Choroid plexus epithelial cell (primary cell): ENCODE measurements at places on chromosomes 3 and 15.

GRCh38 chr3:193509103-193509965, 45.4 kb downstream of the ATP13A4 start:
- DNase-seq = no peak

DNA sequence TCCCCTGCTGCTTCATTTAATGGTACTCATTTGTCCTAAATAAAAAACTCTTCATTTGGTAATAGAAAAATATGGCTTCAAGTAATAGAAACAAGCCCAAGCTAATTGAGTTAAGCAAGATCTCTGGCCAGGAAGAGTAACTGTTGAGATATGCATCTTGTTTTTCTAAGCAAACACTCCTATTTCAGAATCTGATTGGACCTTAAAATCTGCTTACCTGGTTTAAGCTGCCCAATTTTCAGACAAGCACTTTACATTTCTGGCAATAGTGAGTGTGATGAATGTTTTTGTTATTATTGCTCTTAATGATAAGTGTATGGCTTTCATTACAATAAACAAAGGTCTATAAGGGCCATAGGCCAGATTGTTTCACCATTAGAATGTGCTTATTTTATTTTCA, 86.2 kb downstream of the CMSS1 start:
- peak; percentile 33 for DNase-seq

DNA sequence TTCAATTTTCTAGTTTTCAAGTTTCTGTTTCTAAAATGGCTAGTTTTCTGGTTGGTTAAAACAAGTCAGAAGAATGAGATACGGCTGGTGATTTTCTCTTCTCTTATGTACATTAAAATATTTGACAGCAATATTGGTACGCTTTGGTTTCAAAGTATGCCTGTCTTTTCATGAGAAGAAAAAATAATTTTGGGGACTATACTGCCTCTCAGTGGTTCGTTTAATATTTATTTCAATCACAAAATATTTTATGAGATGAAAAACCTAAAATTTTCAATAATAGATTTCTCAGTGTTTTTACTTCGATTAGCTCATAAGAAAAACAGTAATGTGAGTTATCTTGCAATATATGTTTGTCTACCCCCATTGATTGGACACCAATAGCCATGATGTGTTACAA, 72.8 kb upstream of the AADACL2 start:
- DNase-seq = peak; percentile 62

GRCh38 chr3:62718515-62719320, 156.5 kb downstream of the CADPS start:
- DNase-seq = no peak

DNA sequence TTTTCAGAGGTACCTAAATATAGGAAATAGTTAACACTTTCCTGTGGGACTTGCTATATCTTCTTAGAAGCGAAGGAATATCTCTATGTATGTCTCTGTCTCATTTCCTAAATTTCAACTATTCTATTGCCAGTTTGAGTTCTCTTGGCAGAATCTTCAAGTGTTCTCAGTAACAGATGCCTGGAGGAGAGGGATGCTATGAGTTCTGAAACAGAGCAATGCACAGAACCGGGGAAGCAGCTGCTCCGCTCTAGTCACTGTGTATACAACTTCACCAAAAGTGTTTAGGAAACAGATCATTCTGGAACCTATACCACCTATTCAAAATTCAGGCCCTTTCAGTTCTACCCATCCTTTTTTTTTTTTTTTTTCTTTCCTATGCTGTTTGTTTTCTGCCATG, 144.6 kb downstream of the RORA start:
- DNase-seq = no peak

GRCh38 chr3:46062679-46063078, 35.4 kb upstream of the XCR1 start:
- DNase-seq = peak; percentile 8

DNA sequence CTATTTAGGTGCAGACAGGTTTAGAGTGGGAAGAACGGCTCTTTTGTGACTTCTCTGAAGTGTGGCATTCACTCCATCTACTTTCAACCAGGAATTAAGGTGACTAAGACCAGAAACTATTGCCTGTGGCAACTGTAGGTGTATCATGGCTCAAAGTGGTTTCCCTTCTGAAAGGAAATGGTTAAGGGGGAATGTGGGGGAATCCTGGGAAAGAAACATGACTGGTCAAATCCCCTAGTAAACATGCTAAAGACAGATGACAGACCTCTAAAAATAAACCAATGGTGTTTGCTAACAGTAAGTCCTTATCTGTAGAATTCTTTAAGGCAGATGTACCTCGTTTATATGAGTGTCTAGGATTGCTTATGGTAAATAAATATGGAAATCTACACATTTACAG, 56.9 kb downstream of the MEGF11 start:
- peak; percentile 5 for DNase-seq

GRCh38 chr3:194386066-194386465, 13.0 kb downstream of the GP5 start:
- no peak for DNase-seq

- DNase-seq = no peak
These were observed 80.8 kb upstream of the IL12A start for GRCh38 chr3:159907828-159908227.

DNA sequence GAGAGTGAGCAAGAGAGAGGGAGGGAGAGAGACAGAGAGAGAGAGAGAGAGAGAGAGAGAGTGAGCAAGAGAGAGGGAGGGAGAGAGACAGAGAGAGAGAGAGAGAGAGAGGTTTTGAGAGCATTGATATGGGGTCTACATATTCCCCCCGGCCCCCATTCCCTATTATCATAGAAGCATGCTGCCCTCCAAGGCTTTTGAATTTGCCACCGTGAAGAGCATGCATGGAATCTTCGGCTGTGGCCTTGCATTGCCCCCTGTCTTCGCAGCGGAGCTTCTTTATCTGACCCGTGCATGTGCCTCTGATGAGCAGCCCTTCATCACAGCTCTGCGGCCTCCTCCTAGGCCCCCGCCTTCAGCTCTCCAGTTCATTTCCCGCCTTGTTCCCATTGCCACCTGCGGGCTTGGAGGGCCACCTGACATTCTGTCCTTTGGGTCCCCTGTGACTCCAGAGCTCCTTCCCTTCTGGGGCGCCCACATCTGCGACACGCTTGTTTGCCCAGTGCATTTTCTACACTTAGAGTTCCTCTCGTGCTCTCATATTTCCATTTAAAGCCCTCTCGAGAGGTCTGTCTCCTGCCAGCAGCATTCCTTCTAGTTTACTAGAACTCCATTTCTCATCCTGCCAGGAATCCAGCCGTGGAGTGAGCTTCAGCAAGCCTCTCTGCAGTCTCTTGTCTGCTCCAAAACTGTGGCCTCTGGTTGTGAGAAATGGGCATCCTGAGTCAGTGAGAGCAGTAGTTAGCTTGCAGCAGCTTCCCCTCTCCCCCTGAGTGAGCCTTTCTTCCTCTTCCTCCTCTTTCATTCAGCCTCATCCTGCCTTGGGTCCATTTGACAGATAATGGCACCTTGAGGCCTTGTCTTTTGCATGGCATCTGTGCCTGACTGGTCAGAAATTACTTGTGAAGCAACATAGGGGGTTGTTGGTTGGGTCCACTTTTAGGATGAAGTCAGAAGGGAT, 25.3 kb downstream of the LPP start:
- peak; percentile 51 for DNase-seq

DNA sequence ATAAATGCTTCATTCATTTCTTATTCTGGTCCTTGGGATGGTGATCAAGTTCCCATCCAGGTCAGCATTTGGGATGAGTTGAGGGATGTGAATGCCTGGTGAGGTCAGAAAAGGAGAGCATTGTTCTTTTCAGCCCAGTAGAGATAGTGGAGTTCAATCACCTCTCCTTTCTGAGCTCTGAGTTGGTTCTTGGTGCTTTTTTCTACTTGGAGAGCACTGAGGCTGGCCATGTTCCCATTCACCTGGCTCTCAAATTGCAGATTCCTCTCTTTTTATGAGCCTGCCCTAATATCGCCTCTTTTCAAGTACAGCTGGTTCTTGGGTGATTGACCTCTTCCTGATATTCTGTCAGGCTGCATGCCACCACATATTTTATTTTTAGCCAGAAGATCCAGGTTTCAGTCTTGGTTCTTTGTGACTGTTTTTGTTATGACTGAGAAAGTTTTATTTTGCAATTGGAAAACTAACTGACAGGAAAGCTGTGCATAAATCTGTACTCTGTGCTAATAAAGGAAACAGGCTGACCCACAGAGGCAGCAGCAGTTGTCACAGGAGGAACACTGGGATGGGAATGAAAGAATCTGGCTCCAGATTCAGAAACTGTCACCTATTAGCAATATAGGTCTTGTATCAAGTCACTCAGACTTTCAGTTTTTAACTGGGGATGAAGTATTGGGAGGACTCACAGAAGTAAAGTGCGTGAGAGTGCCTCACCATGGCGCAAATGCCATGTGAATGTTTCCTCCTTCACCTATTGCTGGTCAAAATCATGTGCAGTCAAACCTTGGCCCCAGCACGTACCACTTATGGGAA, 10.7 kb downstream of the AQP9 start:
- no peak for DNase-seq

GRCh38 chr3:9248522-9249271, 749 bp downstream of the SRGAP3 start:
- DNase-seq = no peak

DNA sequence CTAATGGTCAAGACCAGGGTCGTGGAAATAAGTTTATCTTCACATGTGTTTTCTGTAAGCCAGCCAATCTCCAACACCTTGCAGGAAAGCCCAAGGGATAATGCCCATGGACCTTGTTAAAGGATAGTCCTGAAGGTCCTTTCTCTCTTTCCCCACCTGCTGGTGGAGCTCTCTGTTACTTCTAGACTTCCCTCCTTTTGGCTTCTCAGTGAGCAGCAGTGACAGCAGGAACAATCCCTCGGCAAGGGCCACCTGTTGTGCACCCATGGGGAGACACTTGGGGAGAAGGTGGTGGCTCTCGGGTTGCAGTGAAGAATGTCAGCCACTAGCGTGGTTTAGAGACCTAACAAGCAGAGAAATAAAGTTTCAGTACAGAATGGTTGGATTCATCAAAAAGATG, 84.0 kb upstream of the OSBPL11 start:
- peak; percentile 4 for DNase-seq

GRCh38 chr15:90351479-90352106, 491 bp upstream of the ZNF774 start:
- DNase-seq = no peak

DNA sequence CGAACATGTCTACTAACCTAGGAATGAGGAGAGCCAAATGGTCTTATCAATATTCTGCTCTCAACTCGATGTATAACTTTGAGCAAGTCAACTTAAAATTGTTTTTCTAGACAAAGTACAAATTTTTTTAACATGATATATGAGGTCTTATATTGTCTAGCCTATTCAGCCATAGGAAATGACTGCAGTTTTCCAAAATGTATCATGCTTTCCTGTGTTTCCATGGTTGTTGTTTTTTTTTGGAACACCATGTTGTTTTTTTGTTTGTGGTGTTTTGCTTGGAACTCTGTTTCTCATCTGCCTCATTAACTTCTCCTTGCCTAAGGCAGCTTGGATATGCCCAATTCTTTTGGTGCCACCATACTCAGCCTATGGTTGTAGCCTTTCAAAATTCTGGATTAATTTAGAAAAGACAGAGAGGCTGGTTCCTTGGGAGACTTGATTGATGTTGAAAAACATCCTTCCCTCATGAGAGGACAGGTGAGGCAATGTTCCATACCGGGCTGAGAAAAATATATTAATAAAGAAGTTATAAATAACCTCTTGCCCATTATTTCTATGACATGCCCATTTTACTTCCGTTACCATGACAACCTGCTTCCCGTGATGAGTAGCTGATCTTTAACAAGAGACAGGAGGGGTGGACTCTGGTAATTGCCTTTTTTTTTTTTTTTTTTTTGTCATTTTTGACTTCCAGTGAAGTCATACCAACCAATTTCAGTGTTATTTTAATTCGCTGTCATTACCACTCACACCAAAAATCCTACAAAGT, 687.9 kb upstream of the GRM7 start:
- no peak for DNase-seq

DNA sequence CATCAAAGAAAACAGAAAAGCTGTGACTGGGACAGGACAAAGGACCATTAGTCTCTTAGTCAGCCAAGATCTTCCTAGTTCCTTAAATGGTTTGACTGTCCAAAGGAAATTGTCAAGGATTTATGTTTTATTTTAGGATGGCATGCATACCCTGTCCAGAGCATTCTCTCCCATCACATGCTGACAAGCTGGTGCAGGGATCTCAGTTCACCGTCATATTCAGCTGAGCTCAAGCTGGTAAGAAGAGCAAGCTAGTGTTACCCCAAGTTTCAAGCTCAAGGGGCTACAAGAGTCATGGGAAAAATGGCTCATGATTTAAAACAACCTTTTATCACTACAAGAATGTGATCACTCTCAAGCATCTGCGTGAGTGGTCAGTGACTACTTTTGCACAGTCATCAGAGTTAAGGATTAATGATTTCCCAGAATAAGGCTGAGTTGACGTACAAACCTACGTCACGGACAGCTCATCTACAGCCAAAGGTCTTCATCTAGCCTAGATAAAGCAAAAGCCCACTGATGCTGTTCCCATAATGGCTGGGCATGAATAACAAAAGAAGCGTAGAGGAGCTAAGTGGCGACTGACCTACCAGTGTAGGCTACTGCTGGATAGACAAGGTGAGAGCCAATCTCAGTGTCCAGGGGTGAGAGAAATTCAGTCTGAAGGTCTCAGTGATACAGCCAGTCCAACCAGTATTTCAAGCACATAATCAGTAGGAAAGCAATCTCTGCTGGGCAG, 157.5 kb downstream of the GABRB3 start:
- no peak for DNase-seq

DNA sequence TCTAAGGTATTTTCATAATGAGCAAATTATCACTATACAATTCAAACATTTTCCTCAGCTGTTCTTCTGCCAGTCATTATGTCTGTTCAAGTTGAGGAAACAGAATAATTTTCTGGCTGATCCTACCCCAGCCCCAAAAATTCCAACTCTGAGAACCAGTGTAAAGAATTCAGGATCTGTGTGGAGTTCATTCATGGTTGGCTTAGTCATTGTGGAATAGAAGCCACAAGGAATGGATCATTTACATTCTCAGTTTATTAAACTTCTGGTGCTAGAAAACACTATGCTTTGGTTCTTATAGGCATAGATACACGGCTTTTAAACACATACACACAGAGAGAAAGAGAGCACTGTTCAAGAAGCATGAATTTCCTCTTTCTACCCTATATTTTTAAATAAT, 134.6 kb downstream of the CMSS1 start:
- DNase-seq = peak; percentile 42

- no peak for DNase-seq
These were observed 38.9 kb downstream of the TLE3 start for GRCh38 chr15:70058642-70059360.

GRCh38 chr15:74776821-74777768, 4.8 kb upstream of the CSK start:
- peak; percentile 31 for DNase-seq

GRCh38 chr3:24741506-24741905, 246.9 kb upstream of the THRB start:
- no peak for DNase-seq

DNA sequence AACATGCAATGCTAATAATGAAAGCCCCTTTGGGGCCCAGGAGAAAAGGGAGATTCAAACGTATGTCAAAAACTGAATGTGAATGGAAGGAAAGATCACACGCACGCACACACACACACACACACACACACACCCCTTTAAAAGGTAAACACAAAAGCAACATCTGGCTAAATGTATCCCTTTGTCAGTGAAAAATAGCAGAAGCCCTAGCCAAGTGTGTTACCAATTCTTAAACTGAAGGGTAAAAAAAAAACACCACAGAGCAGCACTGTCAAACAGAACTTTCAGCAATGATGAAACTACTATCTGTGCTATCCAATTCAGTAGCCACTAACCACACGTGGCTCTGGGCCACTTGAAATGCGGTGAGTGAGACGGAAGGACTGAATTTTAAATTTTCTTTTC, 4.9 kb downstream of the RFTN1 start:
- DNase-seq = peak; percentile 54
